ENCODE measurements at places on chromosomes 6 and 20.

GRCh38 chr6:80304014-80304413, 197.5 kb downstream of the BCKDHB start:
- no peak for DNase-seq

- DNase-seq = no peak
Observed at GRCh38 chr6:141540207-141540606, 592.5 kb upstream of the GJE1 start.

DNA sequence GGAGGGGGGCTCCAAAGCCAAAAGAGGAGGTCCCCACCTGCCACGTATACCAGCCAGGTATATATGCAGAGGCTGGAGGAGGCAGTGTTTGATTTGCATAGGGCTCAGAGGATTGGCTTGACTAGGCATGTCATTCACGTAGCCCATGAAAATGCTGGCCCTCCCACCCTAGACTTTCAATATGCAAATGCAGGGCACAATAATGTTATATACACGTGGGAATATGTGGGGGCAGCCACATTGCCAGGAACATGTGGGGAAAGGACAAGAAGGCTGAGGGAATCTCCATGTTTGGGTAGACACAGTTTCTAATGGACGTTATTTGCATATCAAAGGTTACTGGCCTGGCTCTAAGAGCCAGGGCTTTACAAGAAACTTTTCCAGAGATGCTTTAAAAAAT, 301.8 kb downstream of the FARS2 start:
- DNase-seq = no peak

GRCh38 chr6:93684339-93684738, 265.0 kb upstream of the EPHA7 start:
- no peak for DNase-seq

GRCh38 chr20:57270204-57270984, 4.0 kb upstream of the BMP7 start:
- DNase-seq = no peak

GRCh38 chr6:33950891-33951889, 147.4 kb upstream of the MLN start:
- no peak for DNase-seq

- DNase-seq = no peak
Observed at GRCh38 chr6:152598901-152599537, 38.1 kb downstream of the SYNE1 start.

DNA sequence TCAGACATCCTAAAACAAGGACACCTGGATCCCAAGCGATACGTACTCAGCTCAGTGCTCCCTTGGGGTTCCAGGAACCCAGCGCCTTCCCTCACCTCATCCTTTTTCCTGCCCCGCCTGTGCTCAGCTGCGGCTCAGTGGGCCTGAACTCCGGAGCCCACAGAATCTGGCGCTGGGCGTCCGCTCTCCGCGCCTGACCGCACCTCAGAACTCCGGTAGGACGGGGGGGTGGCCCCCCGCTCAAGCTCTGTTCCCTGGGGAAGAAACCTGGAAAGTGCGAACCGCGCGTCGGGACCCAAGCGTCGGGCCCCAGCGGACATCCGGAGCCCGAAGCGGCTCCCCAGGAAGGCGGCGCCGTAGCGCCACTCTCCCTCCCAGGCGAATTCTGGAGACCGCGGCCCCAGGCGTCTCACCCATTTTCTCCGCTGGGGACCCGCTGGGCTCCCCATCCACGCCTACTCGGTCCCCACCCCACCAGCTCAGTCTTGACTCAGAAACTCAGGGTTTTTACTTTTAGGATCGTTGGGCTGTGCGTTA, 336 bp upstream of the LY6G5C start:
- DNase-seq = peak; percentile 61

GRCh38 chr6:13830803-13831202, 16.4 kb upstream of the MCUR1 start:
- DNase-seq = no peak

GRCh38 chr20:46978951-46979491, 84.4 kb downstream of the EYA2 start:
- DNase-seq = no peak
